Adrenal gland (tissue), 19 donors: ENCODE measurements at places on chromosomes 1 and 21. TPM values are rescaled to one million over a fixed set of nuclear protein-coding genes. Genes with fewer than 3 reads are reported as not detected.

The MPZL1 gene
- total RNA-seq, result 32.5 TPM

The SEC16B gene
- total RNA-seq, result 64.5 TPM

DNA sequence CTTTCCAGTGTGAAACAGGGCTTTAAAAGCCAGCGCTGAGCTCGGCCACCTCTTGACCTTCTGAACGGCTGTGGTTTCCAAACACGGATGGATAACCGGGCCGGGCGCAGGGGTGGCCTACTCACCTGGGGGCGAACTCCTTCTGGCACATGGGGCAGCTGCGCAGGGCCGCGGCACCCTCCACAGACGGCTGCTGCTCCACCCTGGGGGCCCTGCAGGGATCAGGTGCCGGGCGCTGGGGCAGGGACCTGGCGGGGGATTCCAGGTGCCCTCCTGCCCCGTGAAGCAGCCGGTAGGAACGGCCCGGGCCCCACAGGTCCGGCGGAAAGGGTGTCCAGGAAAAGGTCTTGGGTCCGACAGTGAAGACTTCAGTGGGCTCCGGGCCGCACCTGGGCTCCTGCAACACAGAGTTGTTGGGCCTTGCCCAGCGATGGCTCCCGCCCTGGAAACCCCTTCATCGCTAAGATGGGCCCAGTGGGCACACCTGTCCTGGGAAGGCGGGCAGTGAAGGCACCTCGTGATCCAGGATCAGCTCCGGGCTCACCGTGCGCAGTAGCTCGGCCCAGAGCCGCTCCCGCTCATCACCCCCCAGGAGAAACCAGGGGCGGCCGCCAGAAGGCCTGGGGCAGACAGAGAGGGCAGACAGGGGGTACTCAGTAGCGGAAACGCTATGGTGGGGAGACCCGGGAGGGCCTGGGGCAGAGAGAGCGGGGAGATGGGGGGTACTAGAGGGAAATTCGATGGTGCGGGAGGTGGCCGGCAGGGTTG is 874 bp downstream of the FAAP20 start:
- H3K4me1 ChIP-seq, result peaks cover 53% of the 10 kb centered on the region
- H3K27ac ChIP-seq, result peak overlapping the region; percentile 96
- DNase-seq, result no peak
- H3K4me3 ChIP-seq, result peak overlapping the region; percentile 84
- H3K36me3 ChIP-seq, result no peaks in the 10 kb centered on the region

- H3K4me3 ChIP-seq, result no peak overlapping the region
- H3K36me3 ChIP-seq, result no peaks in the 10 kb centered on the region
- DNase-seq, result no peak
- H3K4me1 ChIP-seq, result peaks cover 5% of the 10 kb centered on the region
Observed at GRCh38 chr1:164662955-164663354, 104.0 kb downstream of the PBX1 start.

- no peak overlapping the region for H3K27ac ChIP-seq
- no peaks in the 10 kb centered on the region for H3K36me3 ChIP-seq
- no peak for DNase-seq
- no peaks in the 10 kb centered on the region for H3K27me3 ChIP-seq
- no peak overlapping the region for H3K4me3 ChIP-seq
- no peaks in the 10 kb centered on the region for H3K4me1 ChIP-seq
Observed at GRCh38 chr1:78779831-78780230, 130.2 kb downstream of the IFI44 start.

- peak overlapping the region; percentile 84 for H3K27ac ChIP-seq
- H3K4me1 ChIP-seq, result peaks cover 22% of the 10 kb centered on the region
- no peaks in the 10 kb centered on the region for H3K27me3 ChIP-seq
- H3K36me3 ChIP-seq, result no peaks in the 10 kb centered on the region
Observed at GRCh38 chr1:21295002-21295401, 4.7 kb upstream of the ECE1 start.

DNA sequence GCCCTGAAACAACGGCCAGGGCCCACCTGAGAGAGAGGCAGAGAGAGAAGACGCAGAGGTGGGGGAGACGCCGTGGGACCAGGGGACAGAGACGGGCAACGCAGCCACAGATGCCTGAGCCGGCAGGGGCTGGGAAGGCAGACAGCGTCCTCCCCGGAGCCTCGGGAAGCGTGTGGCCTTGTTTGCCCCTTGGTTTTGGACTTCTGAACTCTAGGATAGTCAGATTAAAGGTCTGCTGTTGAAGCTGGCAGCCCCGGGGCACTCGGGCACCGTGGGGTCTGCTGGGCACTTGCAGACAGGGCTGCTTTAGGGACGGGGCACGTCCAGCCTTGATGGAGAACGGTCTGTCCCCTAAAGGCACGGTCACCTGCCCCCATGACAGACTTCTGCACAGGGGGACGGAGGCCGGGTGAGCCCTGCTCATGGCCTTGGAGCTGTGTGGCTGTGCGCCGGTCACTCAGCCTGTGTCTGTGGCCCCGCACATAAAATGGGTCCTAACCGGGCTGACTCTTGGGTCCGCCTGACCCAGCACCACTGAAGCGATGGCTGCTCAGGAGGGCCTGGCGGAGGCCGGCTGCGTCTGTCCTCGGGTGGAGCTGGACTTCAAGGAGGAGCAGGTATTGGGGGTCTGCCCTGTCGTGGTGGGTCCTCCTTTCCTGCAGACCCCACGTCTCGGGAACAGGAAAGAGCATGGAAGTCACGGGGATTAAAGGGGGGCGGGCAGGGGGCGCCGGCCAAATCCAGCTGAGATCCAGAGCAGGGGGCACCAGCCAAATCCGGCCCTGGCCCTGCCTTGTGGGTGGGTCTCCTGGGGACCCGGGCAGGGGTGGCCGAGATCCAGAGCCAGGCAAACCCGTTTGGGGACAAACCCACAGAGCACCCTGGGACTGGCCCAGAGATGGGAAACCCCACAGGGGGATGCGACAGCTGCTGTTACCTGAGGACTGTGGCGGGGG is 9.6 kb upstream of the RNF223 start:
- no peak overlapping the region for H3K27ac ChIP-seq
- no peak for DNase-seq
- no peaks in the 10 kb centered on the region for H3K27me3 ChIP-seq
- H3K36me3 ChIP-seq, result no peaks in the 10 kb centered on the region
- H3K4me1 ChIP-seq, result peaks cover 8% of the 10 kb centered on the region

The TRIM63 gene
- 4.6 TPM for total RNA-seq

The OR2L8 gene
- total RNA-seq, result not detected
